ENCODE measurements at places on chromosomes 16 and 17.

- DNase-seq, result no peak
Measured at GRCh38 chr17:28549236-28550132, 2.9 kb downstream of the UNC119 start.

DNA sequence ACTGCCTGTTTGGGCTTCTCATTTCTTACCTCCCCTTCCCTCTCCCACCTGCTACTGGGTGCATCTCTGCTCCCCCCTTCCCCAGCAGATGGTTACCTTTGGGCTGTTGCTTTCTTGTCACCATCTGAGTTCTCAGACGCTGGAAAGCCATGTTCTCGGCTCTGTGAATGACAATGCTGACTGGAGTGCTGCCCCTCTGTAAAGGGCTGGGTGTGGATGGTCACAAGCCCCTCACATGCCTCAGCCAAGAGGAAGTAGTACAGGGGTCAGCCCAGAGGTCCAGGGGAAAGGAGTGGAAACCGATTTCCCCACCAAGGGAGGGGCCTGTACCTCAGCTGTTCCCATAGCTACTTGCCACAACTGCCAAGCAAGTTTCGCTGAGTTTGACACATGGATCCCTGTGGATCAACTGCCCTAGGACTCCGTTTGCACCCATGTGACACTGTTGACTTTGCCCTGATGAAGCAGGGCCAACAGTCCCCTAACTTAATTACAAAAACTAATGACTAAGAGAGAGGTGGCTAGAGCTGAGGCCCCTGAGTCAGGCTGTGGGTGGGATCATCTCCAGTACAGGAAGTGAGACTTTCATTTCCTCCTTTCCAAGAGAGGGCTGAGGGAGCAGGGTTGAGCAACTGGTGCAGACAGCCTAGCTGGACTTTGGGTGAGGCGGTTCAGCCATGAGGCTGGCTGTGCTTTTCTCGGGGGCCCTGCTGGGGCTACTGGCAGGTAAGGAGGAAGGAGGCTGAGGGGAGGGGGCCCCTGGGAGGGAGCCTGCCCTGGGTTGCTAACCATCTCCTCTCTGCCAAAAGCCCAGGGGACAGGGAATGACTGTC lies at the start of gene CD68:
Gene CD68 (plus strand): TSS at position 638 of the 833 bp plus-strand sequence. CDS start 40 bp downstream, at position 678.
- DNase-seq, result peak; percentile 68

DNA sequence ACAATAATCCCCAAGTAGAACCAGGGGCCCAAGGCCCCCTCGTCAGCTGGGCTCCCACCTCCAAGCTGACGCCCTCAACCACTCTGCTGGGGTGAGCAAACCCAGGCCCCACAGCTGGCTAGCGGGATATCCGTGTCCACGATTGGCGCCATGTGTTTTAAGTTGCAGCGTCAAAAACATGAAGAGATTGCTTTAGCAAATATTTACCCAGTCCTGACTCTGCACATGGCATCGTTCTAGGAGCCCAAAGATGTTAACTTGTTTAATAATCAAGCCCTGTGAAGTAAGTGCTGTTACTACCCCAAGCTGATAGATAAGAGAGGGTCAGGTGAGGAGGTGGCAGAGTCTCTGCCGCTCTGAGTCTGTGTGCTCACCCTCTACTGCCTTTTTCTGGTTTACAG lies 344 bp upstream of the SEPTIN12 start:
- no peak for DNase-seq

- DNase-seq, result peak; percentile 68
Measured at GRCh38 chr16:30985401-30986128, 558 bp downstream of the HSD3B7 start.

GRCh38 chr16:75589306-75589705 lies 23.1 kb downstream of the GABARAPL2 start:
- no peak for DNase-seq

DNA sequence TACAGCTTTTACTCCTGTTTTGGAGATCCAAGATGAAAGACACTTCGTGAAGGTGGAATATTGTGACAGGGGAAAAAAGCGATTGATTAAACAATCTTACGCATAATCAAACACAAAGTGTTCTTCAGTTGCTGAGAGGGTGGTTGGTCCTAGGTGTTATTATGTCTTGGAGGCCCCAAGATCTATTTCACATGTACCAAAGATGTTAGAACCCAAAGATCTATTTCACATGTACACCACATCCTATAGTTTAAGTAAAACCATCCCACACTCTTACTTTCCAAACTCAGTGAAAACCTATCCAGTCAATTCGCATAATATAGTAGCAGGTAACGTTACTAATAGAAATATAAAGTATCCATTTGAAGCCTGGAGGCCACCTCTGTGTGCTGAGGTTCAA lies 242.6 kb upstream of the MAF start:
- no peak for DNase-seq

DNA sequence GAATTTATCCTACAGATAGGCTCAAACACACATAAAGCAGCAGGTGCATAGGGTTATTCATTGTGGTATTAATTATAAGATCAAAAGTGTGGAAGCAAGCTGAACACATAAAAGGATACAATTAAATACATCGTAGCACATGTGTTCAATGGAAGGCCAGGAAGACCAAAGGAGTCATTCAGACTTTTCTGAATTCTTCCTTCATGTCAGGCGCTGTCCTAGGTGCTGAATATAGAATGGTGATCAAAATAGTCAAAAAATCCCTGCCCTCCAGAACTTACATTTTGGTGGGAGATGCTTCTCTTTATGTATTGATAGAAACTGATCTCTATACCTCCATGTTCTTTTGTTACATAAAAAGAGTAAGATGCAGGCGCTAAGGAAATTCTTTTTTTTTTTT lies 439.0 kb upstream of the ASIC2 start:
- DNase-seq, result no peak

- DNase-seq, result no peak
Measured at GRCh38 chr16:85663891-85664321, 24.8 kb downstream of the GINS2 start.

Measured in LNCaP clone FGC (cell line).